ENCODE measurements at places on chromosomes 2 and 18.
A peak's percentile ranks its signal among the peaks of the same experiment; 100 is the strongest.

DNA sequence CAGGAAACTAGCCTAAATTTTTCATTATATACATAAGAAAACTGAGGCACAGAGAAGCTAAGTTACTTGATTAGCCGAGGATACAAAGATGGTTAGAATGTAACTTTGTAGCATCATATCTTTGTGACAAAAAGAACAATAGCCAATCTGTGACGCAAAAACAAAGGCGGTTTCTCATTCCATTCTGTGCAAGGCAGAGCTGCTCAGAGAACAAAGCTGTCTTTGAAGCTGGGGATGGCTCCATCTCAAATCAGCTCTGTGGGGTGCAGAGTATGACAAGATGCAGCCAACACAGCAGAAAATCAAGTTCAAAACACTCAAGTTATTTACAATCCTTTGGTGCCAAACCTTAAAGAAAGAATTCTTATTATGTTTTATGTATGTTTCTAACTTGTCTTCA lies 81.9 kb upstream of the VWC2L start:
- no peak for DNase-seq

GRCh38 chr2:235868645-235869044 lies 299.5 kb downstream of the GBX2 start:
- no peak for DNase-seq

GRCh38 chr2:220502539-220502938 lies 875.1 kb downstream of the SLC4A3 start:
- DNase-seq: no peak

DNA sequence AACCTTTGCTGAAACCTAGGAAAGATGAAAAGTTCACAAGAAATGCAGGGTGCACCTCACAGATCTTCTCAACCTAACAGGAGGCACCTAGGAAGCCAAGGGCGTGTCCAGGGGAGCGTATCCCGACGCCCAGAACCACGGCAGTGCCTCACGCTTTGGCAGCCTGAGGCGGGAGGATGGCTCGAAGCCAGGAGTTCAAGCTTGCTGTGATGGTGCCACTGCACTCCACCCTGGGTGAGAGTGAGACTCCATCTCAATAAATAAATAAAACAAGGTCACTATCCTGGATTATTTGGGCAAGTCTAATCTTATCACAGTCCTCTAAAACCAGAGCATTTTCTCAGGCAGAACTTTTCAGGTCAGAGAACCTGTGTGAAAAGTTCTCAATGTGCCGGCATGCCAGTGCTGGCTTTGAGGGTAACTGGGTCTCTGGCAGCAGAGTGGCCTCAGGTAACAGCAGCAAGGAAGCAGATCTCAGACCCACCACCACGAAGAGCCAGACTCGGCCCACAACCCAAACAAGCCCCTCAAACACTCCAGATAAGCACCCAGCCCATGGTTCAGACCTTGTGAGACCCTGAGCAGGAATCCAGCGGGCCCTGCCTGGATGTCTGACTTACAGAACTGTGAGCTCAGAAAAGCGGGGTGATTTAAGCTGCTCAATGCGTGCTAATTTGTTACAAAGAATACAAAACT lies 11.7 kb downstream of the HSBP1L1 start:
- no peak for DNase-seq

DNA sequence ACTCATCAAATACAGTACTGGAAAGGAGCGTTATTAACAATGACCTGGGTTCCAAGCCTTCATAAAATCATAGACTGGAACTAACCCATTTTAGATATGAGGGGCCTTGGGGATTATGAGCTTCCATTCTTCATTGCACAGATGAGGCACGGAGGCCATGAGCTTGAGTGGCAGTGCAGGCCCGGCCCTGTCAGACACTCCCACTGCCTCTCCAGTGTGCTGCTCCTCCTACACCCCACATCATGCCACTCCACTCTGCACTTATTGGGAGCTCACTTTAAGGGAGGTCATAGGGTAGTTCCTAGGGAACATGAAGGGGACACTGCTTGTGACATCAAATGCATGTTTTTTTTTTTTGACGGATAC lies 77.9 kb downstream of the TSN start:
- DNase-seq: no peak

DNA sequence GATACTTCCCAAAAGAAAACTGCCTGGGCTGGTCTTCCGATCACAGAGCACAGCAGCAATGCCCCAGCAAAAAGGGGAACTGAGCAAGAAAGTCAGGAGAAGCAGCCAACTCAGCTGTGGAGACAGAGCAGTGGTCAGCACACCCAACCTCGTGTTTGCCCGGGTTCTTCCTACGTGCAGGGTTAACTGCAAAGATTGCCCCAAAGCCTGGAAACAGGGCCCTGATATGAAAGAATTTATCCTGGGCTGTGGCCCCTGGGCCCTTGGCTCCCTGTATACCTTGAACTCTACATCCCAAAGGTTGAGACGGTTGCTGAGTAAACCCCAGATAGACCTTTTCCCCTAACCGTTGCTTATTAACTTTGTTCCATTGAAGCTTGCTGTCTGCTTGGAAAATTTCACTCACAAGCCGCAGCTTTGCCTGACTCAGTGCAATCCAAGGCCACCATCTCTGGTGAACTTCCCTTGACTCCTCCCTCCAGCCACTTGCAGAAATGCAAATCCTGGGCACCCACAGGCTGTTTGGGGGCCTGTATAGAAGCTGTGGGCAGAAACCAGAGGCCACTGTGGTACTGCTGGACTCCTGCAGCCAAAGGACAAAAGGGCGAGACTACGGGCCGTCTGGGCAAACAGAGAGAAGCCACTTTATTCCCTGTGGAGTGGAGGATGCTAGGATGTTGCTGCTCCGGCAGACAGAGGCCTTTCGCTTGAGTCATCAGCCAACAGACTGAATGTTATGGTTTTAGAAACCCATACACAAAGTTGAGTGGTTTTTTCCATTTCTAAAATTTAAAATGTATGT lies 18.2 kb downstream of the NRP2 start:
- DNase-seq: peak; percentile 94

DNA sequence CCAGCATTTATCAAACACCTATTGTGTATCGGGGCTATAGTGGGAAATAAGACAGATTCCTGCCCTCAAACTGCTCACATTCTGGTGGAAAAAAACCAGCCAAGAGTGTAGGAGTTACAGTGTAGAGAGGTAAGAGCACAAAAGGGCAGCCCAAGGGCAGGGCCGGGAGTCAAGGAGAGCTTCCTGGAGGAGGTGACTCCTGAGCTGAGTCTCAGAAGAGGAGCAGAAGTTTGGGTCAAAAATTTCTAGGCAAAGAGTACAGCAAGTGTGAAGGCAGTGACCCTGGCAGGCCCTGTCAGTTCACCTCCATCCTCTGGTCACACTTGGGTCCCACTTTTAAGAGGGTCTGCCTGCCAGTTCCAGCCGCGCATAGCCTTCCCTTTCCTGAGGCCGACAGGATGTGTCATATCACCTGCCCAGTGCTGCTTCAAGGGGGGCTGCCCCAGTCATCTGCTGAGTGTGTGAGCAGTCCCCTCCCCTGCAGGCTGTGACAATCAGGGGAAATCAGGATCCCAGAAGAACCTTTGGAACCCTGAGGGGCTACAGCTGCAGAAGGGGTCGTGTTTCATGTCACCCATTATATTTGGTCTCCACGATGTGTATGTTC lies 118.4 kb downstream of the GLI2 start:
- no peak for DNase-seq

GRCh38 chr2:30231996-30232800 lies 864 bp downstream of the LBH start:
- peak; percentile 55 for DNase-seq

- no peak for DNase-seq
Measured at GRCh38 chr2:207825045-207825954, 55.6 kb upstream of the FZD5 start.

DNA sequence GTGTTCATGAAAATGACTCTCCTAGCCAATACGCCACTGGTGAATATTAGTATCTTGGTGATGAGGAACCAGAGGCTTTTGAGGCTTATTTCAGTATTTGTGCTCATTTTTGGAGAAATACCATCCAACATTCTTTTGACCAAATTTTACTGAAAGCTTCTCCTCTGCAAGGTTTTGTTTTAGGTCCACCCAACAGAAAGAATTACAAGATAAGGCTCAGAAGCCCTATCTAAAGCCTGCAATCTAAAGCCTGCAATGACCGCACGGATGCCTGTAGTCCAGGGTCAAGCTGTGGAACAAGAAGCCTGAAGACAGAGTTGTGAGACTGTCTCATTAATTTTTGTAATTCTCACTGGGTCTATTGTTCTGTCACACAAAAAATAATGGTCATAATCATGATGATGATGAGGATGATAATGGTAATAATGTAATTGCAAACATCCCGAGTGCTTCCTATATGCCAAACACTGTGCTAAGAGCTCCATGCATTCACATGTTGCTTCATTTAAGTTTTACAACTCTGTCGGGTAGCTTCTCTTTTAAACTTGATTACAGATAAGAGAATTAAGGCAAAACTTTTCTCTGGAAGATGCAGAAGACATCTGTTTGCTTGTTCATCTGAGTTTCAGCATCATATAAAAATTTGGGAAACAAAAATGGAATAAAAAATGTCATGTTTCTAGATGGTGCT lies 33.2 kb upstream of the NCOA1 start:
- DNase-seq: no peak

DNA sequence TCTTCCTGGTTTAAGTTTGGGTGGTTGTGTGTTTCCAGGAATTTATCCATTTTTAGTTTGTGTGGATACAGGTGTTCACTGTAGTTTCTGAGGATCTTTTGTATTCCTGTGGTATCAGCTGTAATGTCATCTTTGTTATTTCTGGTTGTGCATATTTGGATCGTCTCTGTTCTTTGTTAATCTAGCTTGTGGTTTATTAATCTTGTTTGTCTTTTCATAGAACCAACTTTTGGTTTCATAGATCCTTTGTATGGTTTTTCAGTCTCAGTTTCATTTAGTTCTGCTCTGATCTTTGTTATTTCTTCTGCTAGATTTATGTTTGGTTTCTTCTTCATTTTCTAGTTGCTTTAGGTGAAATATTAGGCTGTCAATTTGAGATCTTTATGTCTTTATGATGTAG lies 202.4 kb upstream of the ZSWIM2 start:
- DNase-seq: no peak

DNA sequence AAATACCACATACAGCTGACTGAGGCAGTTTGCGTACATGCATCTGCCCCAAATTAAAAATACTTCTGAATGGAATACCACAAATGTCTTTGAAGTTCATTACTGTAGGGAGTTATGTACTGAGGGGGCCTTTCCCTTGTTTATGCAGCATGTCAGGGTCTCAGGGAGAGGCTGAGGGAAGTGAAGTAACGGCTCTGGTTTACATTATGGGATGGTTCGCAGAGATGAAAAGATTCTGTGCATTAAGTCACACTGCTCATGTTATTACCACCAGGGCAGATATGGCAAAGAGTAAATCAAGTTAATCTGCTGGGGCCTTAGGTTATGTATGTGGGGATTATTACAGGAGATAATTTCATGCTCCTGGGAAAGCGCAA lies 385.9 kb upstream of the RND3 start:
- DNase-seq: no peak

DNA sequence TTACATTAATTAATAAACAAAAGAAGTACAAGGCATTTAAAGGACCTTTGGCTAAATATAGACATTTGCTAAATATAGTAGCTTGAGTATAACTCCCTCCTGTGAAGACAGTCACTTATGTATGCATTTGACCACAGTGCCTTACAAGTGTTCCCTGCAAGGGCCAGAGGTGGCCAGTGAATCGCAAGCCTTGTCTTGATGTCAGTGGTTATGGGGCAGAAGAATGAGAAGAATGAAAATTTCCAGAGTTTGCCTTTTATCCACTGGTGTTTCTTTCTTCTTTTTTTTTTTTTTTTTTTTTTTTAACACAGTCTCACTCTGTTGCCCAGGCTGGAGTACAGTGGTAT lies 1.8 kb downstream of the LRRFIP1 start:
- DNase-seq: peak; percentile 64

DNA sequence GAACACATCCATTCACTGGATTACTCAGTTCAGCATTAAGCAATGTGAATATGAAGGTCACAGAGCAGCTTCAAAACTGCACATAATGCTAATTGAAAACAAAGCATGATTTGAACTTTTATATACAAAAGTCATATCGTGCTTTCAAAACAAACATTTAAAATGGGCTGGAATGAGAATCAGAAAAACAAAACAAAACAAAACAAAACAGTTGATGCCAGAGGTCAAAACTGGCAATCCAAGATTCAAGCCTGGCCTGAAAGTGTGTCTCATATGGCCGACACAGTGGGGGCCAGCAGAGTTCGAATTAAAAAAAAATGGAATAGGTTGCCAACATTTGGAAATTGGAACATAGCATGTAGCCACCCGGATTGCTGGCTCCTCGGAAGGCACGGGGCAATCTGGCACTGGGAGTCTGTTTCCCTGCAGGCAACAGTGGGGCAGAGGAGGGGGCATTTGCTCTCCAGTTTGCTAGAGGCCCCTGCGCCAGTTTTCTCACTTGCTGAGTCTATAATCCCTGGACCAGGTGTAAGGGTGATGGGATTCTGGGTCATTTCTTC lies 294.4 kb downstream of the ZNF521 start:
- DNase-seq: no peak

DNA sequence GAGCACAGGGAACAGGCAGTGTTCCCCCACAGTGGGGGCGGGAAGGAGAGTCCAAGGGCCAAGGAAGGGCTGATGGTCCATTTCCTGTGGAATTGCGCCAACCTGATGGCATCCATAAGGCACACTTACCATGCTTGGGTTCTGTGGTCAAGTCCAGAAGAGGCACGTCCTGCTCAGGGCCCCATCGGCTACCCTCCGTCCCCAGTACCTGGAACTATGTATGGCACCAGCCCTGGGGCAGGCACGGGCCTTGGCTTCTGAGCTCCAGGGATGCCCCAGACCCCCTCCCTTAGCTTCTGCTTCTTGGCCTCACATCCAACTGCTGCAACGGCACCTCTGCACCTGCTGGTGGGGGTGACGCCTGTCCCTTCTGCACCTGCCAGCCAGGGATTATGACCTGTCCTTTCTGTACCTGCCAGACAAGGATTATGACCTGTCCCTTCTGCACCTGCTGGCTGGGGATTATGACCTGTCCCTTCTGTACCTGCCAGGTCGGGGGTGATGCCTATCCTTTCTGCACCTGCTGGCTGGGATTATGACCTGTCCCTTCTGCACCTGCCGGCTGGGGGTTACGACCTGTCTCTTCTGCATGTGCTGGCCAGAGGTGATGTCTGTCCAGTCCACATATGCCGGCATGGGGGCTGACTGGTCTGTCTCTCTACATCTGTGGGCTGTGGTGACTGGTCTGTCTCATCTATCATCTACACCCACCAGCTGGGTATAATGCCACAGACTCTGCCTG lies 45.4 kb upstream of the SNTG2 start:
- DNase-seq: no peak

GRCh38 chr2:240922245-240922981 lies 16.3 kb downstream of the CROCC2 start:
- no peak for DNase-seq
